ENCODE measurements at places on chromosomes 16 and 17.

GRCh38 chr17:50474523-50474922, 4.1 kb upstream of the RSAD1 start:
- DNase-seq: no peak

DNA sequence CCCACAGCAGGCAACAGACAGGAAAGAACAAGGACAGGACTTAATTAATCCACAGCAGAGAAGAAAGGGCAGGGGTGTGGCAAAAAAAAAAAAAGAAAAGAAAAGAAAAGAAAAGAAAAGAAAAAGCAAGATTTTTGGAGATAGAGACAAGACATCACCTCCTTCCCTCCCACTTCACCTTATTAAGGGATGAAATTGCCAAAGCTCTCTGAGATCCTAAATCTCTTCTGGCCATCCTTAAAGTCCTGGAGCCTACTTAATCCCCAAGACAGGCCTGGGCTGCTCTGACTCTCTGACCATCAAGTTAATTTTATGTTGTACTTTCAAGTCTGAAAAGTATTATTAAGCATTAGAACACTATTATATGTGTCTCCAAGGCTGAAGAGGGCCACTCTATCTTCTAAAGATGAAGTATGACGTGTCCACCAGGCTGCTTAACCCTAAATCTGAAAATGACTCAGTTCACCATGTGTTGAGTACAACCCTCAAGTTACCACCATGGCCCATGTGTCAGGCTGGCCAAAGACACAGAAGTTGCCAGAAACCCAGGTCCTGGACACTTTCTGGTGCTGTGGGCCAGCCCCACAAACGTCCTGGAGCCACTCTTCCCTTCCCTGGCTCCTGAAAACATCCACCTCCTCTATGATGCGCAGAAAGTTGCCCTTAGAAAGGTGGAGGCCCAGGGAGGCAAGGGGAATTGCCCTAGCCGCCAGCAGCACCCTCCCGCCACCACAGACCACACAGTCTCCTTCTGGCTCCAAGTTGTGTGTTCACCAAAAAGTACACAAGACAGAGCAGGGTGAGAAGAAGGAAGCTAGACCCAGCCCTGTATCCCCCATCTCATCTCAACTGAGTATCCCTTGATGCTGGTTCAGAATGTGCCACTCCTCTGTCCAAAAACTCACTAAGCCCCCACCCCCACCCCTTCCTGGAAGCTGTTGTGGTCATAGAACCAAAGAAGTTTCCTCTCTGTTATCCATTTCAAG, 2.7 kb downstream of the SOCS1 start:
- peak; percentile 69 for DNase-seq

DNA sequence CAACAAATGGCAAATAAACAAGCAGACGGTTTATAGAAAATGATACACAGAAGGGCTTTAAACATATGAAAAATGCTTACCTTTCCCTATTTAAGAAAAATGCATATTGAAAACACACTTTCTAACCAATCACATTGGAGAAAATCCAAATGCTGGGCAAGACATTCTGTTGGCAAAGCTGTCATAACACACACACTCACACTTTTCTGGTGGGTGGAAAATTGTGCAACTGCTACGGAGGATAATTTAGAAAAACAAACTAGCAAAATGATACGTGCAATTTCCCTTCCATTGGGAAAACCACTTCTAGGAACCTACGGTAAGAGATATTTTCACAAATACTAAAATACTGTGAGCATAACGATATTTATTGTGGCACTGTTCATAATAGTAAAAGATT, 9.8 kb upstream of the MYH3 start:
- no peak for DNase-seq

- DNase-seq: peak; percentile 52
Observed at GRCh38 chr17:29593591-29594518, 923 bp downstream of the ANKRD13B start.

DNA sequence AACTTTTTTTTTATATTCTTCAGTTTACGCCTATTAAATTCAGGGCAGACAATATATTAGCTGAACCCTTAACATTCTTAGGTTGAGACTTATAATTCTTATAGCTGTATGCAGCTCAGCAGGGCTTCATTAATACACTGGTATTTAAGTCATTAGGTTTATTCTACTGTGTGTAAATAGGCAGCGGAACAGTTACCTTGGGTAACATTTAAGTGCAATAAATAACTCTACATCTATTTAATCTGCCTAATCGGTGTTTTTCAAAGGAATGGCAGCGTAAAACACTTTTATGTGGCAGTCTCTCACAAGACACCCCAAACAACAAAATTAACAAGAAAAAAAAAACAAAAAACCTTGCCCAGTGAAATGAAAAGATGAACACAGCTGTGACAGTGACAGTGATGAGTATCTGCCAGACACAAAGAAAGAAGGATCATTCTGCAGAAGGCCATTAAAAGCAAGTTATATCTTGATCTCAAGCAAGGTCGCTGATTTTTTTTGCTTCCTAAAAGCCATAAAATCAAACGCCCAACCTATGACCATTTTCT, 32.6 kb downstream of the KCNJ2 start:
- DNase-seq: no peak

- peak; percentile 88 for DNase-seq
Observed at GRCh38 chr17:27968206-27968732, 74.2 kb upstream of the NLK start.

- DNase-seq: peak; percentile 97
Observed at GRCh38 chr16:31105677-31106213, 2.4 kb upstream of the BCKDK start.

DNA sequence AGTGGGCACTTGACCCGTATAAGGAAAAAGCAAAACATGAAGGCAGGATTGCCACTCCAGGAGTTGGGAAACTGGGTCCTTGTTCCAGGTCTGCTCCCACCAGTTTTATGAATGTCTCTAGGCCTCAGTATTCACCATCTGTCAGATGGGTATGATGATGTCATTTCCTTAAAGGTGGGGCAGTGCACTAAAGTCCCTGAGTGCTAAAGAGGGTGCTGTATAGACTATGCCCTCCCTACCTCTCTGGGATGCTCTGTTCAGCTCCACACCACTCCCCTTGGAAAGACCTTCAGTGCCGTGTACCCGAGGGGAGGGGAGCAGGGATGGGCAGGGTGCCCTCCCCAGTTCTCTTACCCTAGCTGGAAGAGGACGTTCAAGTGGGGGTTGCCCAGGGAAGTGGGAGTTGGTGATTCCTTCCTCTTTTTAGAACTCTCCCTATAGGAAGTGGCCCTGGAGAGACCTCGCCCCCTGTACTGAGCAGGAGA, 2.2 kb downstream of the LASP1 start:
- DNase-seq: no peak

DNA sequence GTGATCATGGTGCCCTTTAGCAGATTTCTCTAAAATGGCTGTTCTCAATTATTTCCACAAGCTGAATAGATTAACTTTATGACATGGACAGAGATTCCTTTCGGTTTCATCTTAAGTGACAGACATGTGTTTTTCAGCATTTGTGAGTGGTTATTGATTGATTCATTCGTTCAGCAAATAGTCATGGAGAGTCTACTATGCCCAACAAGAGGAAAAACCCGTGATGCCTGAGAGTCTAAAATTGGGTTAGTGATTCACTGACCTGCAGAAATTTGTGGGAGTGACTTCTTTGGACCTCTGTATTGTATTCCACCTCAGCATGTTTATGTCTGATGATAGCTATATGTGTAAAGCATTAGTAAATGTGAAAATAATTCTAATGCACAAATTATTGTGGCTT, 28.0 kb upstream of the DUSP14 start:
- no peak for DNase-seq

DNA sequence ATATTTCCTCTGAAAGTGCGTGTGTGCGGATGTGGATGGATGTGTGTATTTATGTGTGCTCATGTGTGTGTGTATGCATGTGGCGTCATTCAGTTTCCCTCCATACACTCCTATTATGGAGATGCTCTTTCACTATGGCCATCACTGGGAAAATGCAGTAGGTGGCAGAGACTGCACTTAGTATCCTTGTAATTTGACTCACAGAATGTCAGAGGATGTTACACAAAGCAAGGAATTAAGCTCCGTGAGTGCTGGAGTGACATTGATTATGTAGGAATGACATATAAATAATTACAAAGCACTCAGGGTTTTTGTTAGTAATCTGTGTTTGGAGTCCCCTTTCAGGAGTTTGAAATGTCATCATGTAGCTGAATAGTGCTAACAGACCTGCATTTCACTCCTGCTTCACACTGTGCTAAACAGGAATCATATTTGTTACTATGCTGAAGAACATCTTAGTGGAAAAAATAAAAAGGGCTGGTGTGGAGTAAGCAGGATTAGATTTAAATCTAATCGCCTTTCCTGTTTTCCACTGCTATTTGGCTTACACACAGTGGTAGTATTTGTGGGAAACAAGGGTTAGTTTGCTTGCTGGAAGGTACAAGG, 59.6 kb downstream of the HS3ST4 start:
- DNase-seq: no peak
